ENCODE measurements at places on chromosomes 7 and 10. TPM values are rescaled to one million over a fixed set of nuclear protein-coding genes. Genes with fewer than 3 reads are reported as not detected.

Gene WEE2
- not detected for total RNA-seq

Gene EPO
- not detected for total RNA-seq

Gene TMEM229A
- total RNA-seq = 0.26 TPM

Gene ZNF804B
- not detected for total RNA-seq

Gene CFAP46
- total RNA-seq = 2.6 TPM

Gene COL13A1
- 4.9 TPM for total RNA-seq

Gene OR9A2
- total RNA-seq = not detected

Gene MOGAT3
- total RNA-seq = not detected

Gene LMTK2
- total RNA-seq = 4.6 TPM

Gene DYNC1I1
- not detected for total RNA-seq

Gene CLDN3
- total RNA-seq = not detected

Gene VWA2
- not detected for total RNA-seq

Gene TET1
- total RNA-seq = 5.4 TPM

Gene IGFBP1
- 0.58 TPM for total RNA-seq

Gene SOSTDC1
- total RNA-seq = not detected

Gene COA1
- 37.5 TPM for total RNA-seq

Gene OR2A7
- 0.17 TPM for total RNA-seq

Gene ZNF438
- total RNA-seq = 5.4 TPM

Gene ASB10
- total RNA-seq = not detected

Gene HOXA6
- total RNA-seq = 0.26 TPM

Gene RASSF4
- 4.0 TPM for total RNA-seq

Gene FIS1
- 232 TPM for total RNA-seq

Gene CCDC146
- 1.2 TPM for total RNA-seq

Gene SH3PXD2A
- 54.0 TPM for total RNA-seq

Gene FOXP2
- 3.3 TPM for total RNA-seq

Gene IL15RA
- 12.5 TPM for total RNA-seq

Gene TBC1D12
- total RNA-seq = 8.4 TPM

Gene IFIT1B
- total RNA-seq = not detected

Gene TACR2
- total RNA-seq = not detected

Gene TYSND1
- total RNA-seq = 10.4 TPM

Gene HTRA1
- 523 TPM for total RNA-seq

Gene CRYGN
- total RNA-seq = under 0.01 TPM

Gene PON1
- total RNA-seq = not detected

Gene TRPV6
- not detected for total RNA-seq

Gene HMX2
- not detected for total RNA-seq

Measured in pericardium fibroblast (primary cell).